Epithelial cell of proximal tubule (primary cell): ENCODE measurements at places on chromosomes 4 and X. TPM values are rescaled to one million over a fixed set of nuclear protein-coding genes. Genes with fewer than 3 reads are reported as not detected.

DNA sequence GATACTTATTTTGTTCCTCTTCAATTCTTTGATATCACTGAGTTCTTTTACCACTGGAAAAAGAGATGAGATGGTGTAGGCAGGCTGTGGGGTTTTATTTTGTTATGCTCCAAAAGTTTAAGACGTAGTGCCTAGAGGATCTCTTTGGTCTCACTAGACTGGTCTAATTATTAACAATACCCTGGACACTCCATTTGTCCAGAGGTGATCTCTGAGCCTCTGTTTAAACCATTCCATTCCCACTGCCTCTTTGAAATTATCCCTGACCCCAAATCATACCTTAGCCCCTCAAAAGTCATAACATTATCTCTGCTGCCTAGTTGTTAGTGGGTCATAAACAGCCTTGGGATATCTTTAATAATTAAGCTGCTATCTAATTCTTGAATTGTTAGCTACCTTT is 24.2 kb downstream of the SMPX start:
- no peak for DNase-seq

- DNase-seq = no peak
Measured at GRCh38 chrX:132486599-132487178, 2.1 kb downstream of the MBNL3 start.

- no peak for DNase-seq
Measured at GRCh38 chr4:109278594-109279031, 23.8 kb downstream of the COL25A1 start.

Gene TBX22
- not detected in 2 replicates for total RNA-seq

Gene KLHL4
- 0.51 and 0.58 TPM in 2 replicates for total RNA-seq

Gene SULT1B1
- total RNA-seq = not detected in 2 replicates

Gene F8A2
- total RNA-seq = not detected in 2 replicates

GRCh38 chrX:153487590-153488071 is 7.1 kb upstream of the BGN start:
- DNase-seq = no peak

GRCh38 chr4:26071688-26072087 is 157.7 kb downstream of the SMIM20 start:
- DNase-seq = no peak

DNA sequence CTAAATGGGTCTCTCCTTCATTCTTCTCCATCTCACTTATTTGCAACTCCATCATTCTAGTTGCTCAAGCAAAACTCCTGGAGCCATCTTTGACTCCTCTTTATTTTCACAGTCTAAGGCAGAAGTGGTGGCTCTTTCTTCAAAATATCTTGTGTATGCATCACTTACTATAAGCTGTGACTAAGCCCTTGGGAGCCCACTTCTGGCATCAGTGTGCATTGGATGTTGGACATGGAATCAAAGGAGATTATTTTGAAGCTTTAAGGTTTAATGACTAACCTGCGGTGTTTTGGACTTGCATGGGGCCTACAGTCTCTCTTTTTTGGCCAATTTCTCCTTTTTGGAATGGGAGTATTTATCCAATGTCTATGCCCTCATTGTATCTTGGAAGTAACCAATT is 276.8 kb downstream of the SPOCK3 start:
- no peak for DNase-seq

DNA sequence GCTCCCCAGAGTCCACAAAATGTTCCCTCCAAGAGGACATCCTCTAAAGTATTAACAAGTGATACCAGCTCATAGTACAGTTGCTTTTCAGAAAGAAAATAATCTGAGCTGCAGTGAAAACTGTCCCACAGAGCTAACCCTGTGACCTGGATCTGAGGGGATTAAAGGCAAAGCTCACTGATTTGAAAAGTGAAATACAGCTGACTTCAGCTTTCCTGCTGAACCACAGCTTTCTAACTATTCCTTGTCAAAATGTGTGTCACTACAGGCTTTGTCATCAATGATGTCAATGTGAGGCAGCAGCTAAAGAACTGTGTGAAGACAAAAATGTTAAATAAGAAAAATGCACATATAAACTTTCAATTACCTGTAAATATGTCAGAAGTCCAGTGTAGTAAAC is 36.9 kb downstream of the DCHS2 start:
- no peak for DNase-seq

GRCh38 chr4:128386761-128387599 is 99.4 kb upstream of the PGRMC2 start:
- DNase-seq = peak; percentile 92

DNA sequence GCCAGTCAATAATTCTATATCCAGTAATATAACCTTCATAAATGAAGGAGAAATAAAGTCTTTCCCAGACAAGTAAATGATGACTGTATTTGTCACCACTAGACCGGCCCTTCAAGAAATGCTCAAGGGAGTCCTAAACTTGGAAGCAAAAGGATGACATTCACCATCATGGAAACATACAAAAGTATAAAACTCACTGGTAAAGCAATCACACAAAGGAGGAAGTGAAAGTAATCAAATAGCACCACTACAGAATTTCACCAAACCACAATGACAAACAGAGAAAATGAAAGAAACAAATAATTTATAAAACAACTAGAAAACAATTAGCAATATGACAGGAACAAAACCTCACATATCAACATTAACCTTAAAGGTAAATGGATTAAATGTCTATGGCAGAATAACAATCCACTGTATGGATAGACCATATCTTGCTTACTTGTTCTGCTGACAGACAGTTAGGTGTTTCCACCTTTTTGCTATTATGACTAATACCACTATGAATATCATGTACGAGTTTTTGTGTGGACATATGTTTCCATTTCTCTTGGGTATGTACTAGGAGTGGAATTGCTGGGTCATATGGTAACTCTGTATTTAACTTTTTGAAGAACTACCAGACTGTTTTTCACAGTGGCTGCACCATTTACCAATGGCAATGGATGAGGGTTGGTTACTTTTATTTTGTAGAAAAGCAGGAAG is 44.9 kb downstream of the NAT8L start:
- no peak for DNase-seq

DNA sequence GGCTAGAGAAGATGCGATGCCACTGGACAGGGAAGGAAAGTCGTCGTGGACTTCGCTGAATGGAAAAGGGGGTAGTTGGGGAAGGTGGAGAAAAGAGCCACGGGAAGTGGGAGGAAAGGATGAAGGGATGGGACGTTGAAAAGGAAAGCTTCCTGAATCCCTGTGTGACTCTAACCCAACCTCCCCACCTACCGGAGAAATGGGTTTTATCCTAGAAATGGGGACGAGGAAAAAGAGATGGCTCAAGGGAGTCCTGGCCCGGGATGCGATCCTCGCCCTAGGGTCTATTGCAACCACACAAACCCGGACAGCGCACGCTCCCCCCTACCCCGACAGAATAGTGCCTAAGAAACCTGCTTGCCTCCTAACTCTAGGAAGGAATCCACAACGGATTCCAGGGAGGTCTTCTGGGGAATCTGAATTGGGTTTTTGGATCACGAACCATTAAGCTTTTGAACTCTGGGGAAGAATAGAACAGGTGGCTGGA is 738 bp upstream of the TSPAN5 start:
- DNase-seq = no peak

GRCh38 chrX:9316096-9316495 is 148.8 kb upstream of the TBL1X start:
- no peak for DNase-seq

DNA sequence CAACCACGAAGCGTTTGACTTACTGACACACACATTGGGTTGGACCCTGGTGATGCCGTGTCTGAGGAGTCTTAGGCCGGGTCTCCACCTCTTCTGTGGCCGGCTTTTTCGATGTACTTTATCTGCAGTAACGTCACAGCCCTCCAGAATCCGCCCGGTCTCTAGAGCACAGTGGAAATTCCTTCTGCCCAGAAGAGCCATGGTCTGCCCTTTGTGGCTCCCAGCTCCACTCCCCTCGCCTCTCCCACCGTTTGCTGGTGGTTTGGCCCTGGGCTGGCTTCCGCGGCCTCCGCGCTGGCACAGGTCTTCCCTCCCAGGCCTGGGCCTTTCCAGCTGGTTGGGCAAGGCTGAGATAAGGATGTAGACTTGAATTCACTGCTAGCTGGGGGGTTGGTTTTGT is 4.3 kb downstream of the MAEA start:
- DNase-seq = no peak

- DNase-seq = no peak
Measured at GRCh38 chr4:11495818-11496217, 67.1 kb upstream of the HS3ST1 start.

Gene TEX11
- not detected in 2 replicates for total RNA-seq

DNA sequence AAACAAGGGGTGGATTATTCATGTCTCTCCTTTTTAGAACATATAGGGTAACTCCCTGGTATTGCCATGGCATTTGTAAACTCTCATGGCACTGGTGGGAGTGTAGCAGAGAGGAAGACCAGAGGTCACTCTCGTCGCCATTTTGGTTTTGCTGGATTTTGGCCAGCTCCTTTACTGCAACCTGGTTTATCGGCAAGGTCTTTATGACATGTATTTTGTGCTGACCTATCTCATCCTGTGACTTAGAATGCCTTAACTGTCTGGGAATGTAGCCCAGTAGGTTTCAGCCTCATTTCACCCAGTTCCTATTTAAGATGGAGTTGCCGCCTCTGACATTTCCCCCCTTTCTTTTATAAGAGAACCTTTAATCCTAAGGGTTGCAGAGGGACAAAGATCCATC is 45.8 kb downstream of the MGST2 start:
- DNase-seq = no peak

DNA sequence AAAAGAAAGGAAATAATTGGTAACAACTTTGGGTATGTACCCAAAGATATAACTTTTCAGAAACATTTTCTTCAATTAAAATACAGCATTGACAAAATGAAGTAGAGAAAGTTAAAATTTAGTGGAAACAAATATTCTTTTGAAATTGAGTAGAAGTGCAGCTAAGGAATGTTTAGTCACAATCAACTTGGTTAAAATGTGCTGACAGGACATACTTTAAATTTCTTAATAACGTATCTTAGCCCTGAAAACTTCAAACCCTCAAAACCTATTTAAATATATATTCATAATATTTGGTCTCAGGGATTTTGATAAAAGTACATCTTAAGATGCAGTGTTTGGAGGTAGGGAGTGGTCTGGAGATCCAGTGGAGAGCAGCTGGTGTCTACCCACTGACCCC is 240.8 kb downstream of the DKK2 start:
- no peak for DNase-seq

DNA sequence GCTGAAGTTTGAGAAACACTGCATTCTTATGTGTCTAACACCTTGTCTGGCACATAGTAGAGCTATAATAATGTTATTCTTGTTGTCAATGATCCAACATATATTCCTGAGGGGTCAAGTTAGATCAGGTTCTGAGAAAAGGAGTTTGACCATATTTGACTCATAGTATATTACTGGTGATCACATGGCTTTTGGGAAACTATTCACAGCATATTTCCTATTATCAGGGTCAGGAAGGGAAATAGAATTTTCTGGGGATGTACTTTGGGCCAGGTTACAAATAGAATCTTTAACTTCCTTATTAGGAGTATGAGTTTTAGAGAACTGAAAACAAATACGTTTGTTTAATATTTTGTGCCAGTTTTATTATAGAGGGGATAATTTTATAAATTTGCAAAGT is 11.6 kb downstream of the IL15 start:
- DNase-seq = no peak

DNA sequence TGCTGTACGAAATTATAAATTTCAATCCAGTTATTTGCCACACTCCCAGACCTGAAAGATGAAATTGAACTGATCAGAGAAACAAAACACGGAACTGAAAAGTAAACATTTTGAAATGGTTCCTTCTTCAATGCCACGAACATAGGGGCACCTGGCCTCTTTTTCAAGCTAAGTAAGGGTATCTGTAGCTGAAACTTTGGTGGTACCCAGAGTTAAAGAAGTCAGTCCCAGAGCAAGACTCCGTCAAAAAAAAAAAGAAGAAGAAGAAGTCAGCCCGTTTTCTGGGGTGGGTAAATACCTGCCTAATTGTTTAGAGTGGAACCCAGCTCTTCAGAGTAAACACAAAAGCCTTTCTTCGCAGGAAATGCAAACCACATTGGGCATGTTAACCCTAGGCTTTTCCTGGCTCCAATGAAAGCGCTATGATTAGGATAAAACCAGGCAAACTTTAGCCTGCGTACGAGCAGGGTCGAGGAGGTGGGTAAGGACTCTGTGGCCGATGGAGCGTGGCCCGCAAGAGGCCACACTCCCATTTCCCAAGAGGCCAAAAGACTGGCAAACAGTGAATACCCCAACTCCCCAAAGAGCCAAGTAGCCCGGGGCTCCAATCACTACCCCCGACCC is 1.3 kb downstream of the ANTXR2 start:
- no peak for DNase-seq

Gene WAS
- 0.29 TPM in 1 of 2 replicates, not detected in the other for total RNA-seq

DNA sequence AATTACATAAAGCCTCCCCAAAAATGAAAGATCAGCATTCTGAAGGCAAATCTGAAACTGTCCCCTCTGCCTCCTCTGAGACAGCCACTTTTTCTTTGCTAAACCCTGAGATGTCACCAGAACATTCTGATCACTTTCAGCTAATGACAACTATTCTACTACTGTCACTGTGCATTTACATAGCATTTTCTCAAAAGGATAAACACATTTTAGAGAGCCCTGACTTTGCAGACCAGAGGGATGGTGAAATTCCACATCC is 72.1 kb downstream of the GATB start:
- no peak for DNase-seq

DNA sequence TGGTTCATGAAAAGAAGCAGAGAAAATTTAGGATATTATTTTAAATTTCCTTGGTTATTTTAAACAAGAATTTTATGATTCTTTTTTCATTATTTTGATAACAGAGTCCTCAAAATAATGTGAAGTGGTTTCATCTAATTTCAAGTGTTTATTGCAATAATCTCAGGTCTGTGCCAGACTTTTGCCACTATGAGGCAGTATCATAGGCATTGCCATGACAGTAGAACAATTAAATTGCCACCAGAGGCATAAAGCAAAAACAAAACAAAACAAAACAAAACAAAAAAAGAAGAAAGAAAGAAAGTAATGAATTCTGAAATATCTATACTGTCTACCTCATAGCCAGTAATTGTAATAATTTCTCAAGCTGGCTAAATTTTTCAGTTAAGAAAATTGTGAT is 739.2 kb downstream of the KCTD8 start:
- DNase-seq = no peak

DNA sequence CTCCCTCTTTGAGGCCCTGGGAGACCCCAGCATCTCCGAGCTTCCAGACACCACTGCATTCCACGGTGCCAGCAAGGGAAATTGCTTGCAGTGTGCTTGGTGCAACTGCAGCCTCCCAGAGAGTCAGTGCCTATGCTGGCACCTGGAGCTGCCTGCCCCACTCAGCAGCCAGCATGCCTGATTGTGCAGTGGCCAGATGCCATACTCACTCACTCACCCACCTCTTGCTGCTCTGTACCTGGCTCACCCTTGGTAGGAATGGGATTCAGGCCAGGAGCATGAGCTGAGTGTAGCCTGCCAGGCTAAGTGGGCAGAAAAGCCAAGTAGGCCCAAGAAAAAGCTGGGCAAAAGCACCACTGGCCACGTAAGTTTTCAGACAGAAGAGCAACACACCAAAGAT is 651.4 kb downstream of the GABRG1 start:
- no peak for DNase-seq

Gene PCDH7
- 1.9 and 3.0 TPM in 2 replicates for total RNA-seq

Gene TEX13B
- not detected in 2 replicates for total RNA-seq

GRCh38 chrX:136453771-136454170 is 34.0 kb upstream of the BRS3 start:
- DNase-seq = no peak
